Thoracic aorta (tissue), 2 donors: ENCODE measurements at places on chromosomes 2 and 18.

DNA sequence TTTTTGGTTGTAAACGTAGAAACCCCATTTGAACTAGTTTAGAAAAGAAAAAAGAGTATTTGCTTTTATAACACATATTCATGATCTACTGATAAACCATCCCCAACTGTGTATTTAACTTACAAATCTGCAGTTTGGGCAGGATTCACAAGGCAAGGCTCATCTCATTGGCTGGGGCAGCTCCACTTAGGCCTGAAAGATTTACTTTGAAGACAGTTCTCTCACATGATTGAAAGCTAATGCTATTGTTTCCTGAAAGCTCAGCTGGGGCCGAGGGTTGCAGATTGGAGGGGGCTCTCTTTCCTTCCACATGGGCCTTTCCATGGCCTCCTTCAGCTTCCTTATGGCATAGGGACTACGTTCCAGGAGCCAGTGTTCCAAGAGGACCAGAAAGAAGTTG lies 47.4 kb downstream of the ARHGAP15 start:
- DNase-seq, result no peak

GRCh38 chr18:78006006-78006773 lies 756.5 kb downstream of the GALR1 start:
- no peak for DNase-seq

GRCh38 chr2:157538064-157538463 lies 90.6 kb downstream of the ACVR1C start:
- DNase-seq, result no peak

- DNase-seq, result no peak
These were observed 505.9 kb downstream of the EIPR1 start for GRCh38 chr2:2871480-2872308.

- no peak for DNase-seq
These were observed 48.2 kb upstream of the ALPP start for GRCh38 chr2:232330068-232330999.

DNA sequence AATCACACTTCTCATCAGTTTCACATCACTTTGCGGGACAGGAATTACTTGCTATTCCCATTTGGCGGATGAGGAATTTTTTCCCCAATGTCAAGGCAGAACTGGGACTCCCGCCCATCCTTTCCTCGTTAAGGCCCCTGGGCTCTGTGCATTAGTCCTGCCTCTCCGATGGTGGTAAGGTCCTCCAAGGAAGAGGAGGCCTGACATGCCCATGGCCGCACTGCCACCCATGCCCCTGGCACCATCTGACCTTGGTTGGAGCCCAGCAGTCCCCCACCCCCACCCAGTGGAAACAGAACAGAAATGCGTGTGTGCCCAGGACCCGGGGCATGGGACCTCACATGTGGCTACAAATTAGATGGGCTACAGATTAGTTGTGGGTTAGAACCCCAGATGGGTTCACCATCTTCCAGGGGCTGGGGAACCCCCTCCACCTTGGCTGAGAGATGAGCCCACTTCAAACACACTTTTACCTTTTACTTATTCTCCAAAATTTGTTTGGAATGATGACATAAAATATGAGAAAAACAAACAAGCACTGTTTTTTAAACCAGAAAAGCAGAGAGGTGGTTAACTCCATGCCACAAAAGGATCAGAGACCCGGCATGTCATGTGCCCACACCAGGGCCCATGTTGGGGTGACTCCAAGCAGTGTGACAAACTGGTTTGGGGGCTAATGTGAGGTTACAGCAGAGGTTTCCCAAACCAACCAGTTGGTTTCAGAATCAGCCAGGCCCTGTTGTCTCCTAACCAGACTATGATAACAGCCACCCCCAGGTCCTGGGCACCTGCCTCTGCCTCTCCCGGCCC lies 11.0 kb upstream of the DUSP2 start:
- DNase-seq, result no peak

- DNase-seq, result no peak
These were observed 404.7 kb upstream of the FAM98A start for GRCh38 chr2:34003795-34004194.

GRCh38 chr18:58860747-58861231 lies 3.9 kb upstream of the ZNF532 start:
- no peak for DNase-seq

- DNase-seq, result no peak
These were observed 729 bp upstream of the REL start for GRCh38 chr2:60880643-60881046.

DNA sequence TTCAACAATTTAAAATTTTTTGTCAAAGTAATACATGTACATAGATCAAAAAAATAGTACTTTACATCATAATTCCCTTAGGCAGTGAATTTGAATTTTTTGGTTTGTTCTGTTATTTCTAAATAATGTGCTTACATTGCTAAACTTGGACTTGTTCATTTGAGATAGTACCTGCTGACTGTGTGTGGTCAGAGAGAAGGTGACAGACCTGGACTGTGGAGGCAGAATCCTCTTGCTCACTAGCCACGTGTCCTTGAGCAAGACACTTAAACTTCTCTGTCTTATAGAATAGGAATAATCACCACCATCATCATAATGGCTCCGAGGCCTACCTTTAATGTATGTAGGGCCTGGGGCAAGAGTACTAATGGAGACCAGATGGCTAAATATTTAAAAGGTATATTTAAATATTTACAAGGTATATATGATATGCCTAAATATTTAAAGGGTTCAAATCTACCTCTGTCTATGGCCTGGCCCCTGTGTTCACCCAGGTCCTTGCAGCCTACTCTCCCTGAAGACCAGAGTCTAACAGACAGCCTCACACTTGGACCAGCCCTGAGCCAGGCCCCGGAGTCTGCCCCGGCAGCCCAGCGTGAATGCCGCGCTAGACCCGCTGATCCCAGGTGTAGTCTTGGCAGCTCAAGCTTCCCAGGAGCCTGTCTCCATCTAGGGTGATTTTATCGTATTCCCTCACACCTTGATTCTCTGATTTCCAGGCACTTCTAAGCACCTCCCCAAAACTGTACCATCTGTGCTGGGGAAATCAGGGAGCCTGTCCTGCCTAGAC lies 33.5 kb downstream of the ZNF532 start:
- DNase-seq, result no peak

DNA sequence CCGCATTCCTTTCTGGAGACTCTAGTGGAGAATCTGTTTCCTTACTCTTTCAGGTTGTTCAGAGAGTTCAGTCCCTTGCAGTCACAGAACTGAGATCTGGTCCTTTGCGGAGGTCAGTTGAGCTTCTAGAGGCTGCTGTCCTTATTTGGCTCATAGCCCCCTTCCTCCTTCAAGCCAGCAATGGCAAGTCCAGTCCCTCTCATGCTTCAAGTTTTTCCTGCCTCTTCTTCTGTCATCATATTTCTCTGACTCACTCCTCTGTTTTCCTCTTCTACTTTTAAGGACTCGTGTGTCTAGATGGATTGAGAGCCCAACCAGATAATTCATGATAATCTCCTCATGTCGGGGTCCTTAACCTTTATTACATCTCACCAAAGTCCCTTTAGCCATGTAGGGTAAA lies 173.5 kb upstream of the FOSL2 start:
- DNase-seq, result no peak

- no peak for DNase-seq
These were observed 413.5 kb downstream of the NBAS start for GRCh38 chr2:15147591-15147990.

DNA sequence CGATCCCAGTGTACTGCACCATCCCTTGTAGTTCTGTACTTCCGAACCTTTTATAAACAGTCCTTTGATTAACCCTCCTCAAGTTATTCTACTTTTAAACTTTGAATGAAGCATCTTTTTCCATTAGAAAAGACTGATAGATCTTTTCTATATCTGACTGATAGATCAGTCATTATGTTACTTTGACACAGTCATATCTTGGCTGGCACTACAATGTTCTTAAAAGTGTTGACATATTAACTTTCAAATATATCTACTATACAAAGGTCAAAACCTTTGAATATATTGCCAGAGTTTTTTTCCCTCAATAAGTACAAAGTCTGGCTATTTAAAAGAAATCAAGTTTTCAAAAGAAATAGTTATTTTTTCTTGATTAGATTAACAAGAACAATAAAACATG lies 35.4 kb upstream of the NABP1 start:
- DNase-seq, result no peak

GRCh38 chr2:64742678-64743077 lies 89.0 kb upstream of the SERTAD2 start:
- DNase-seq, result no peak

DNA sequence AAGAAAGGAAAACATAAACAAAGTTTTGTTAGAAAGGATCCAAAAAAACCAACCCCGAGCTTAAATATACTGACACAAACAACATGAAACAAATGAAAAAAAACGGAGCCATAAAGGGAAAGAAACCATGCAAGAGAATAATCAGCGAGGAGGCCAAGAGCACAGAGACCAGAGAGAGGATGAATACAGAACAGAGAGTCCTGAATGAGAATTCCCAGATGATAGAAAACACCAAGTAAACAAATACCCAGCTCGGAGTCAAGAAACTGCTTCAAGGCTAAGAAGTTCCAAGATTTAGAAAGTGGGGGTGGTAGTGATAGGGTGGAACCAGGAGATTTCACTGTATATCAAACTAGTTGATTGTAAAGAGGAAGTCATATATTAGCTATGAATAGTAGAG lies 313.3 kb downstream of the OSR1 start:
- DNase-seq, result no peak

- DNase-seq, result no peak
These were observed 47.6 kb downstream of the ACTR3 start for GRCh38 chr2:113937501-113937900.

- no peak for DNase-seq
These were observed 213.9 kb downstream of the ANAPC1 start for GRCh38 chr2:111669928-111670695.

- DNase-seq, result no peak
These were observed 33.5 kb downstream of the GALNT5 start for GRCh38 chr2:157291018-157291417.

DNA sequence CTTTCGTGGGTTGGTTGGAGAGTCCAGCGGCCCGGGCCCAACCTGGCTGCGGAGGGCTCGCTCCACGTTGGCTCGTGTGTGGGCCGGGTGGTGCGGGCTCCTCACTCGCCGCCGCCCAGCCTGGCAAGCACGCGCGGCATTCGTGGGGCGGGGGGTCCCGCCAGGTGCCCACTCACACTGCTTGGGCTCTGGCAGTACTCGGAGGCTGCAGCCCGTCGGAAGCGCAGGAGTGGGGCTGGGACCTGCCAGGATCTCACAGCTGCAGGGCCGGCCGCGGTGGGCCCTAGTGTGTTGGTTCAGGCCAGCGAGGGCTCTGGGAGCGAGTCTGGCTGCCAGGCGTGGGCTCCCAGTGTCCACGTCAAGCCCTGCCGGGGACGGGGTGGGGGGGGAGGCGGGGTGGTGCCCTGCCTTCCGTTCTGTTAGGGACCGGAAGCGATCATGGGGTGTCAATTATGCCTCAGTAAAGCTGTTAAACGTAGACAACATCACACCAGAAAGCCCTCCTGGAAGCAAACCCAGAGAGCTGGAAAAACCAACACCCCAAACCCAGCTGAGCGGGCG lies 1.0 kb upstream of the HS6ST1 start:
- no peak for DNase-seq

- no peak for DNase-seq
These were observed 68.0 kb downstream of the PXDN start for GRCh38 chr2:1676091-1676912.

GRCh38 chr2:40416486-40416885 lies 35.4 kb downstream of the SLC8A1 start:
- DNase-seq, result no peak

GRCh38 chr2:154243685-154244084 lies 372.0 kb downstream of the GALNT13 start:
- no peak for DNase-seq

- no peak for DNase-seq
These were observed 12.8 kb downstream of the TFPI start for GRCh38 chr2:187541086-187542085.

DNA sequence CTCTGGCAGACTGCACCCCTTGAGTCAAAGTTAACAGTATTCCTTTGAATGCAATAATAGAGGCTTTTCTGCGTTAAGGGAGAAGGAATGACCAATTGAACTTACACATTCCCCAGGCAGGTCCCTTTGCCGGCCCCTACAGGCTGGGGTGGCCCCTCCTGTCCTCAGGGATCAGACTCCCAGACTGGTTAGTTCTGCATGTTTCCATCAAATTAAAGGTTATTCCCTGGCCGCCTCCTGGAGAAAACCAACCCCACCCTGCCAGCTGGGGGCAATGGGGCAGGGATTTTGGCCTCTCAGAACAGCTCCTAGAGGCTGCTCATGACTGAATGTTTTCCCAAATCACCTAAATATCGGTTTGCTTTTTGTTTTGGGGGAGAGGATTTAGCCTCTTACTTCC lies 199.6 kb downstream of the MGAT5 start:
- no peak for DNase-seq

DNA sequence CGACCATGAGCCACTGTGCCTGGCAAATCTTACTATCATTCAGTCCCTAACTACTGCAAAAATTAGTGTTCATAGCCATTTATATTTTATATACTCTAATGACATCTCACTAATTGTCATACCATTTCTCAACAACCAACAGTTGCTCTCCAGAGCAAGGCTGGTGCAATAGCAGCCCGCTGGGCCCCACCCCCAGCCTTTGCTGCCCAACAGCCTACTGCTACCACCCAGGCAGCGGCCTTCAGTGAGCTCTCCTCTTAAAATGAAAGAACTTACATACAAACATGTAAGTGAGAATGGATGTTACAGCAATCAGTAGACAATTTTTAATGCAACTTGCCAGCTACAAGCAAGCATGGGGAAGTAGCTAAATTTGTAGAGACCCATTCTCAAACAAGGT lies 90.5 kb downstream of the HNRNPLL start:
- DNase-seq, result no peak

- no peak for DNase-seq
These were observed 20.6 kb downstream of the FIGN start for GRCh38 chr2:163715199-163715598.

DNA sequence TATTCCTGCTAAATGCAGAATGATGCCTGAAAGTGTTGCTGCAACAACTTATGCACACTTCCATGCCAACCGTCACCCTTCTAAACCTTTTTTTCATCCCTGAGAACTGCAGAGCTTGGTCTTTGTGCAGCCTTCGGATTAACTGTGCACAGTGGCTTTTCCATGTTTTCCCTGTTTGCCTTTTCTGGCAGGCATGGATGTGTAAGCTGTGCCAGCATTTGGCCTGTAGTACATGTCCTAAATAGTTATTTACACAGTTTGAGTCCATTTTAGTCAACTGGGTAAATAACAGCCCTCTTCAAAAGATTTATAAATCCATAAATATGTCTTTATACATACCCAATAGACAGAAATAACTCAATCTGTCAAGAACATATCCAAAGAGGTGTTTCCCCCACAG lies 31.5 kb downstream of the MEIS1 start:
- DNase-seq, result no peak
